ENCODE measurements at places on chromosomes 5 and 9. TPM values are rescaled to one million over a fixed set of nuclear protein-coding genes. Genes with fewer than 3 reads are reported as not detected.

Gene CENPP
- total RNA-seq = 3.5 TPM

Gene CA9
- 0.50 TPM for total RNA-seq

Gene ERCC8
- 14.2 TPM for total RNA-seq

GRCh38 chr5:80964491-80964890, 4.3 kb downstream of the RASGRF2 start:
- DNase-seq = no peak

DNA sequence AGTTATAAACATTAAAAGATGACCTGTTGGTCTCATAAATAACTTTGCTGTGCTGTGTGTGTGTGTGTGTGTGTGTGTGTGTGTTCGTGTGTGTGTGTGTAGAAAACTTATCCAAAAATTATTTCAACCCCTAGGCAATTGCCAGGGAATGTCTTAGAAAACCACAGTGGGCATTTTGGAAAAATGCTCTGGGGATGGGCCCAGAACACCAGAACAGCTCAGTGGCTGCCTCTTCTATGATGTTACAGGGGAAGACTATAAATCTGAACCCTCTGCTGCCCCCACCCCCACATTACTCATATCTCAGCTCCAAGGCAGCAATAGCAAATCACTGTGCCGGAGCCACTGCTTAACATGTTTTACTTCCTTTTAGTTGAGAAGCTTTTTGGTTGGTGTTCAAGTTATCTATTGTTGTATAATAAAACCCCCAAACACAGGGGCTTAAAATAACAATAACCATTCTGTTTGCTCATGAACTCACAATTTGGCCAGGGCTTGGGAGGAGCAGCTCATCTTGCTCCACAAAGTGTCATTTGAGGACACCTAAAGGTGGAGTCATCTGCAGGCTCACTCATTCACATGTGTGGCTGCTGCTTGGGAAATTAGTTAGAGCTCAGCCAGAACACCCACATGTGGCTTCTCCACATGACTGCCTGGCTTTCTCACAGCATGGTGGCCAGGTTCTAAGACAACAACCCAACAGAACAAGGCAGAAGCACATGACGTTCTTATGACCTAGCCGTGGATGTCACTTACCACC, 40.4 kb downstream of the ACTBL2 start:
- DNase-seq = peak; percentile 60

DNA sequence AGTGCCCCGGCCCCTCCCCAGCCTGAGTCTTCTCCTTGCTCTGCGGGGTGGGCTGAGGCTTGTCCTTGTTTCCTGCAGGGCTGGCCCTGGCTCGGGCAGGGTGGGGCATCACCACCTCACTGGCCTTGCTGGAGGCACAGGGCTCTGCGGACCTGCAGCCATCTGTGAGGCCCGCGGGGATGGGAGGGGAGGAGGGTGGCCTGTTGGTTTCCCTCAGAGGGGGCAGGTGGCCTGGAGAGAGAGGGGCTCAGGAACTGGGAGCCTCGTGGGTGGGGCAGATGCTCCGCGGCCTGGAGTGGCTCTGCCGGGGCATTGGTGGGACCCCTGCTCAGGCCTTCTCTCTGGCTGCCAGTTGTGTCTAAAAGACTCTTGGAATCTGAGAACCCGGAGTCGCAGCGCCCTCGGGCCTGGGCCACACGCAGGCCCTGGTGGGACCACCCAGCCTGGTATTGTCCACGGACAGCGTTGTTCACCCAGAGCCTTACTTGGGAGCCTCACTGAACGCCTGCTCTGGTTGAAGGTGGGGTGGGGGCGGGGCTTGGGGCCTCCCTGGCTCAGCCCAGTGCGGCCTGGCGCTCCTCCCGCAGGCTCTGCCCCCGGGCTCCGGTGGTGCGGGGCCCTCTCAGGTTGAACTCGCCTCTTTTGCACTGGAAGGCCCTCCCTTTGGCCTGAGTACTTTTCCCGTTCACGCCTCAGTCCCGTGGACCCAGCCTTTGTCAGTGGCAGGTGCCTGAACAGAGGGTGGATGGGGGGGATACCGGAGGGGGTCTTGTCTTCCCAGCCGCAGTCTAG, 111.3 kb downstream of the RXRA start:
- DNase-seq = no peak

DNA sequence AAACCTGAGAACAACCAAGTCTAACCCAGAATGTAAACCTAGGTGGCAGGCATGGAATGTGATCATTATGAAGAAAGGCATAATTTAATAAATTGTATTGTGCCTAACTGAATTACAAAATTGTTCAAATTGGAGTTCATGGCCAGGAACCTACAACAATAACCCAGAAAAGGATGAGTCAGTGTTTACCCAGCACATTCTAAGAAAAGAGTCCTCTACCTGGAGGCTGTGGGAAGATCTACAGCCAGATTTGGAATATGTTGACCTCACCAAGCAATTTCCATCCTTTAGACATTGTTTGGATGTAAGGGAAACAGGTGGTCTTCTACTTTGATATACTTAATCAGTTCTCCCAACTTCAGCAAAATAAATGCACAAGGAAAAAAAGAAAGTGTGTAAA, 152.2 kb downstream of the TMEM161B start:
- DNase-seq = no peak

DNA sequence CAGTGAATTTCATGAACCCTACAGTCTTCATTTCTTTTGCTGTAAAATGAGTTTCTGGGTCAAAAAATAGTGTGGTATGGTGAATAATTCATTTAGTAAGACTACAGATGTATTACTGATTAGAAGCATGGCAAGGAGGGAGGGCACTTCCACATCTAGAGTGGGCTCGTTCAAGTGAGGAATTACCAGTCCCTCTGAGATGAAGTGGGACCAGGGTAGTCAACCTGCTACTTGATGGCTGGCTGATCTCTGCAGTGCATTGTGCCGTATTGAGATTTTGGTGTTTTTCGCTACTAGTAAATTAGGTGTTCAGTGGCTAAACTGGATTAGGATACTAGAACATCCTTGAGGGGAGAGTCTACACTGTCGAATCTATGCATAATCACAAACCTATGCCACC, 10.8 kb downstream of the CDC37L1 start:
- no peak for DNase-seq

All from mammary epithelial cell (primary cell).